HT-29 (cell line): ENCODE measurements at places on chromosomes 12 and 14.

DNA sequence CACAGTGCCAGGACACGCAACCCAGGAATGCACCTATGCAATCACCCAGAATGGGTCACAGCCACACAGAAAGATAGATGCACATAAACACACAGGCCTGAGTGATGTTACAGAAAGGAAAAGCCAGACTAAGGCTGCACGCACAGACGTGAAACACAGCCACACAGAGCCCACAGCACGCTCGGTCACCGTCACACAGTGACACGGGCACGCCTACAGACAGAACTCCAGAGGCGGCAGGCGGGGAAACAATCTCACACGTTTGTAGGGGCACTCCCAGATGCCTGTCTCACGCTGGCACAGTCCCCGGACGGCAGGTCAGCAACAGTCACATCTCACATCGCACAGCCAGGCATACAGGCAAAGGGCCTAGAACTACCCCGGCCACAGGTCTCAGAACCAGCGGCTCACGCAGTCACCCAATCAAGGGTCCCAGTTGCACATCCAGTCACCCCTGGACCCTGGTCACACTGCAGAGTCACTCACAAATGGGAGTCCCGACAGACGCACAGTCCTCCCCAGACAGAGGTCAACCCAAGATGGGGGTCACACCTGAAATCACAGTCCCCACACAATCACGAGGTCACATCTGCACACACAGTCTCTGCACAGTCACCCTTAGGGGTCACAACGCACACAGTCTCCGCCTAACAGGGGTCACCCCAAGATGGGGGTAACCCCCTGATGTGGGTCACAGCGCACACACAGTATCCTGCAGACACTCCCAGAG, 790 bp downstream of the SSH1 start:
- DNase-seq = peak; percentile 43

GRCh38 chr12:15485466-15485865, 163.2 kb downstream of the PTPRO start:
- DNase-seq = no peak

DNA sequence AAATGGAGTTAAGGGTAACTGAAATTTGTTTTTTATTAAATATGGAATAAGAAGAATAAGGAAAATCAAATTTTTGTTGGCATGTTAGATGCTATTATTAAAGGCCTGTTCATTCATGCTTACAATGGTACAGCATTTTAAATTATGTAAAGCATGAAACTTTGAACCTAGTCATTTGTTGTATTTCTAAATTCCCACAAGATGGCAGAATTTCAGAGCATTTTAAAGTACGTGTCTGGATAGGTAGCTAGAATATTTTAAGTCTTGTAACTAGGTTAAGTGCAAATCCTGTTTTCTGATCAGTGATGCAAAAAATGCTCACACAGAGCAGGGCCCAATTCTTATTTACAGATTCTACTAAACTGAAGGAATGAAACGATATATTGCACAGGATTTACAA, 585.6 kb upstream of the MIS18BP1 start:
- no peak for DNase-seq

DNA sequence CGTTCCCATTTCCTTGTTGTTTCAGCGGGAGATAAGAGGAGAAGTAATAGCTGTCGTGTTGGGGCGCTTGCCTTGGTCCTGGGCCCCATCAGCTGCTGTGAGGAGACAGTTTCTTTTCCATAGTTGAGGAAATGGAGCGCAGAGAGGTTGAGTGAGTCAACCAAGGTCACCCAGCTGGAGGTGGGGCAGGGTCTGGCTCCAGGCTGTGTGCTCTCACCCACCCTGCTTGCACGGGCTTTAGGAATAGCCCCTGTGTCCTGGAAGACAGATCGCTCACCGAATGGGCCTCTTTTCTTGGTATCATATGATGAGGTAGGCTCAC, 165.7 kb upstream of the RTL1 start:
- DNase-seq = no peak

DNA sequence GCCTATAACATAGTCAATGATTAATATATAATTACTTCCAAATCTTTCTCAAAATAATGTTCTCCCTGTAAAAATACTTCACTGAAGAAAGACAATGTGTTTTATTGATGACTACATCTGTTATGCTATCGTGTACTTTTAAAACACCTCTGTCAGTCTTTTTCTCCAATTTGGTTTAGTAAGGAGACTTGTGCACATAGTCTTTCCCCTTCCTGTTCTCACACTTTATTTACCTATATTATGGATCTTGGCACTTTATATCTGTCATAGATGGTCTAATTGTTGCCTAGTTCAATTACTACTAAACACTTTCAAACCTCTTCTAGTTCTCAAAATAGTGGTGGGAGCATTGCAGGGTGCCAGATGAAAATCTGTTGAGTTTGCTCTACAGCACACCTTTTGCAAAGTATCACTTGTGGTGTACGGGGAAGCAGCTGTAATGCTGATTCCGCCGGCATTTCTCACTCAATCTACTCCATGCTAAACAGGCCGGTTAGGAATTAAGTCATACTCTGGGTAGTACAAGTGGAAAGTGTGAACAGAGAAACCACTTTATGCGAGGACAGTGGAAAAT, 1.1 kb upstream of the INSM2 start:
- peak; percentile 9 for DNase-seq

DNA sequence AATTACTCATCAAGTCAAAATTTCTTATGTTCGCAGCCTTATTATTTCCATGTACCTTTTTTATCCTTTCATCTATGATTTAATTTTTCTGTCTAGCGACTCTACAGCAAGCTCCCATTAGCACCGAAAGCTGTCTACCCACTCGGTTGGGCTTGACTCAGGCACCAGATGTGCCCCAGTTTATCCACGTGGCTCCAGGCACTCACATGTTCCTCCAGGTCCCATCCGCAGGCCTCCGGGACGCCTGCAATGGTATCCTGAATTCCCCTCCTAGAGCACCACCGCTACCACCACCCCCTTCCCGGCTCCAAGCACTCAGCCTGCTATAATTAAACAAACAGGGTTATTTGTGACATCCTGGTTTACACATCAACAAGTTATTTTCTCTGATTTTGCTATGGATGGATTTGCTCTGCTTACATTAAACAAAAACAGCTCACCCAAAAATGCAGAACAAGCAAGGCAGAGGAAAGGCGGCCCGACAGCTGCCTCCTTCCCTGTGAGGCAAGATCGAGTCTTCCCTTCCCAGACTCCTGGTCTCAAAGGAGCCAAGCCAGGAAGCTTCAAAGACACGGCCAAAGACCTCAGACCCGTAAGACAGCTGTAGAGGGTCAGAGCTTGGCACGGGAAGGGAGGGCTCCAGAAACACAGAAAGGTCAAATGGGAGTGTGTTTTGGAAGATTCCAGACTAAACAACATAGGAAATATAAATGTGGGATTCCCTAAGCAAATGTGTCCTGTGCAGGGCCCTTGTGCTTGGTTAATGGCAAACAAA, 253.8 kb downstream of the TTC8 start:
- DNase-seq = no peak

GRCh38 chr12:49763006-49763591, 21.7 kb downstream of the TMBIM6 start:
- DNase-seq = peak; percentile 79

DNA sequence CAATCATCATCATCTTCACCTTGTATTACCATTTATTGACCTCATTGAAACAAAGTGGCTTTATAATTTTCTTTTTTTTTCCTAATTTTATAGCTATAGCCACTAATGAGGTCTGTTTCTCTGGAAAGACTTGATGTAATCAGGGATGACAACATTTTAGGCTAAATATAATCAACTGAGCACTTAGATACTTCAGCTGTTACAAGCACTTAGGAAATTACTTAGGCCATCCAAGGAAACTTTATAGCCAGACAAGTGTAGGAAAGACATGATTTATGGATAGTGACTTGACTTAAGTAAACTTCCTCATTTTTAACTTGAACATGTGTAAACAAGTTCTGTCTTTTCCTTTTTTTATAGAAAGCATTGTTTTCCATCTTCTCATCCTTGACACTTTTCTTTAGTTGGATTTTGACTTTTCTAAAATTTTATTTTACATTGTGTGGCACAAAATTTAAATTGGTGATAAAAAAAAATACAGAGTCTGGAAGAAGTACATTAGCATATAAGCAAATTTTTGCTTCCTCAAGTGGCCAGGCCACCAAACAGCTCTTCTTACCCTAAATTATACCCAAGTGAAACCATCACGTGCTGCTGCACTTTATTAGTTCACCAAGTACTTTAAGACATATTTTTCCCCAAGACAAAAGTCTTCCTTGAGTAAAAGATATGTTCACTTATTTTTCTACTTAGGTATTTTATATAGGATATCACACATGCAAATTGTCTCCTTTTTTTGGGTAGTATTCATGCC, 15.1 kb downstream of the CPNE8 start:
- peak; percentile 18 for DNase-seq

DNA sequence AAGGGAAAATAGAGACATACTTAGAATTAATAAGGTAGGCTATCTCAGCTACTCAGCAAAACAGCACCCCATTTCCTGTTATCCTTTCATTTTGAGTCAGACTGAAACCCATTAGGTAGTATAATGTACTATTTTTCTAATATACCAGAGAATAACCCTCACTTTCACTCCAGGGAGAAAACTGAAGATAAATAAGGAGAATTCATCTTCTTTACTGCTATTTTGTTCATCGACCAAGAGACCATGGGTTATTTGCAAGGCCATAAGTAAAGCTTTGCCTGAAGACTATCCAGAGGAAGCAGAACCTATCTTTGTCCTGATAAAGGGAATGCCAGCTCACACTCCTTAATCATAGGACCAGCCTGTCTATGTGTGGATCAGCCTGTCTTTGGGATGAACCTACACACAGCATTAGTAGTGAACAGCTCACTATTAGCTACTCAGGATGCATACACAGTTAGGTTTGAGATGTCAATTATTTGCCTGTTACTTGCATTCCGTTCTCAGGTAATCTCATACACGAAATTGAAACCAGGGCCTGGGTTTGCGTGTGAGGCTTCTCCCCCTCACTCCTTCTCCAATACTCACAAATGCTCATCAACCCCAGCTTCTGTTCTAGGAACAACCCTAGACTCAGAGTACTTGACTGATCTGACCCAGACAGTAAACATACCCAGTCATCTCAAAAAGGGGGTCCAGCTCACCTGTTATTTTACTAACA, 124.4 kb downstream of the DAD1 start:
- no peak for DNase-seq

DNA sequence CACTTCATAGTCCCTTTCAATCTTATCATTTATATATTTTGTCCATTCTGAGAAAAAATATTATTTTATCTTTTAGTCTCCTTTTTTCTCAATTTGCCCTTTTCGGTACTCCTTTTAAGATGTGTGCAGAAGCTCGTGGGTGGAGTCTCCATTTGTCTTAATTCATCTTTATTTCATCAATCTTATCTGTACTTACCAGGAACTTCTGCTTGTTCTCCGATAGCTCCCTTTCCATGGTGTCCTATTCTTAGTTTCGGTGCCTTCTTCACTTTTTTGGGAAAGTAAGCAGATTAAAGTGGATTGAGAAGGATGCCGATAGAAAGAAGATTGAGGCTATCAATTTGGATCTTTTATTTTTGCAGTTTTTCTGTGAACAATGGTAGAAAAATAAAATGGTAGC, 183.4 kb upstream of the PLEKHA5 start:
- DNase-seq = no peak

GRCh38 chr12:125100551-125101434, 35.6 kb downstream of the AACS start:
- DNase-seq = peak; percentile 48

- no peak for DNase-seq
These were observed 69.8 kb downstream of the EML1 start for GRCh38 chr14:99863059-99863458.

- DNase-seq = no peak
These were observed 17.9 kb upstream of the TCL1B start for GRCh38 chr14:95668235-95668772.

GRCh38 chr12:93713060-93713459, 35.9 kb downstream of the CRADD start:
- DNase-seq = no peak

- peak; percentile 42 for DNase-seq
These were observed 22.4 kb upstream of the PDE1B start for GRCh38 chr12:54526812-54527630.

- no peak for DNase-seq
These were observed 68.4 kb downstream of the CRACR2A start for GRCh38 chr12:3684449-3685051.

- no peak for DNase-seq
These were observed 213.0 kb downstream of the TRHDE start for GRCh38 chr12:72485017-72485701.

GRCh38 chr14:101353422-101353821, 207.9 kb upstream of the DIO3 start:
- no peak for DNase-seq

DNA sequence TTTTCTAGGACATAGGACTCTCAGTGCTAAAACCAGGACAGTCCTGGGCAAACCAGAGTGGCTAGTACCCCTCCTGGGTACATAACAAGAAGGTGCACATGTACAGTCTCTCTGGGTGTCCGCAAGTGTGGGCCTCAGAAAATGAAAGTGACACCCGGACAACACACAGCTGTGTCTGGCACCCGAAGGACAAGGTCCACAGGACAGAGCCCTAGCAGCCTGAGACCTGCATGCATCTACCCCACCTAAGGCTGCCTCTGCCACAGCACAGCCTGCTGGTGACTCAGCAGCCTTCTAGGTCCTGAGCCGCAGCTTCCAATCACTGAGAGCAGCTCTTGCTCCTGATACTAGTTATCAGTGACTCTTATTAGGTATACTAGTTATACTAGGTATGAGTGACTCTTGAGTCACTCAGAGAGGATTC, 784.1 kb upstream of the TBX3 start:
- DNase-seq = peak; percentile 80

- peak; percentile 38 for DNase-seq
These were observed 6.2 kb downstream of the SLC41A2 start for GRCh38 chr12:104951759-104952509.

- no peak for DNase-seq
These were observed 199.7 kb downstream of the SPTSSA start for GRCh38 chr14:34262127-34262910.

DNA sequence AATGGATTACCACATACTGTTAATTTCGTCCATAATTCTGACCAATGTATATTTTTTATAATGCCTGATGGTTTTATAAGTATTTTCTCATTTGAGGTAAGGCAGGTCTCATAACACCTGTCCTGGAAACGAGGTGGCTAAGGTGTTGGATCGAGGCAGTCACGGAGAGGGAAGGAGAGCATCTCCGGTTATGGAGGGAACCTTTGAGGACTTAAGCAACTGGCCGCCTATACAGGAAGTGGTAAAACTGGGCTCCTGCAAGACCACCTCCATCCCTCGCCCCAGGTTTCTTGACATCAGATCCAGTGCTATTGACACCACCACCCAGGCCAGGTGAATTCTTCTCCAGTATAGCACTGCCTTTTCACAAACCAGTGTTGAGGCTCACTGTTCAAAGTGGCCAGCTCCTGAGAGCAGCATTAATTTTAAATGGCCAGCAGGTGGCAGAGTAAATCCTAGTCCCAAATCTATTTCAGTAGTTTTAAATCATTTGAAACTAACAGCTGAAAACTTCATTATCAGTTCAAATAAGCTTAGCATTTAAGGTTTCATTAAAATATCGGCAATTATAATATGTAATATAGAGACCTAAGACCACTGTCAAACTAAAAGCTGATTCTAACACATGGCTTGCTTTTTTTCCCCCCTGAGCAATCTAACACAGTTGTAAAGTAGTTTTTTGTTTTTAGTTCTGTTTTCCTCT, 100.8 kb downstream of the PPM1A start:
- peak; percentile 45 for DNase-seq
